ENCODE measurements at places on chromosomes 4 and X.

- DNase-seq, result no peak
Measured at GRCh38 chr4:182242787-182243186, 415 bp upstream of the TENM3 start.

GRCh38 chr4:174398728-174399127 is 115.0 kb downstream of the CEP44 start:
- no peak for DNase-seq

GRCh38 chr4:55178226-55179005 is 53.0 kb upstream of the KDR start:
- no peak for DNase-seq

DNA sequence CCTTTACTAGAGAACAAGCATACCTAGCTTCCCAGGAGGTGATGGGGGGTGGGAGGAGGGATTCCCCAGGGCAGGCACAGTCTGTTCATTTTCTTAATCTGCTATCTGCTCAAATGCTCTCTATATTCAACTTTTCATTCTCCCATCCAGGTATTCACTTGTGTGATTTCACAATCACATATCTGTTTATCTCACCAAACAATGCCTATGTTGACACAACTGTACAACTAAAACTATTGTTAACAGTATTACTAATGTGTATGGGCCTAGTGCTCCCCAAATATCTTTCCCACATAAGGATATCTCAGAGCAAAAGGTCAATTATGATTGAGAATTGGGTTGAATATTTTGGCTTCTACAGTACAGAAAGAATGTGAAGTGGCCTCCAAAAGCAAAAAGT is 210.8 kb downstream of the IQCM start:
- DNase-seq, result no peak

- DNase-seq, result no peak
Measured at GRCh38 chr4:150970685-150971151, 44.4 kb downstream of the LRBA start.

DNA sequence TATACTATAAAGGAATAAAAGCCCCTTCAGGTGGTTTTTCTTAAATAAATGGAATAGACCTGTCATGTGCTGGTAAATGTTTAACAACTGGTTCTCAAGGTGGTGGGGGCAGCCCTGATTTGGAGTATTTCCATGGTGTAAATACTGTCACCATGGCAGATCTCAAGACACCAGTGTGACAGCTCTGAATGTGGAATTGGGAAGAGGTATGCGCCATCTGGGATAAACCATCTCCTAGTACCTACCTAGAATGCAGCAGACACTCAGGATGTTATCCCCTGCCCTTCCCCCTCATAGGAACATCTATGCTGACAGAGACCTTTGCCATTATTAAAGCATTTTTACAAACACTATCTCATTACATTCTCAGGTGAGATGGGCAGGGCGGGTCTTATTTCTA is 26.4 kb upstream of the TMSB4X start:
- no peak for DNase-seq

- no peak for DNase-seq
Measured at GRCh38 chr4:141638230-141638629, 1.8 kb downstream of the IL15 start.

DNA sequence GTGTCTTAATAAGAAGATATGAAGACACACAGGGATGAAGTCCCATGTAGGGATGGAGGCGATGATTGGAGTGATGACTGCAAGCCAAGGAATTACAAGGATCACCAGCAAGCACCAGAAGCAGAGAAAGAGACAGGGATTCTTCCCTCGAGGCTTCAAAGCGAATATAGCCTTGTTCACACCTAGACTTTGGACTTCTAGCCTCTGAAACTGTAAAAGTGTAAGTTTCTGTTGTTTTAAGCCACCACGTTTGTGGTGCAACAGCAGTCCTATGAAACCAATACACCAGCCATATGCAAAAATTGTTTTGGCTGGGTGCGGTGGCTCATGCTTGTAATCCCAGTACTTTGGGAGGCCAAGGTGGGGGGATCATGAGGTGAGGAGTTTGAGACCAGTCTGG is 9.8 kb upstream of the PDS5A start:
- no peak for DNase-seq

GRCh38 chrX:68132749-68133148 is 300.5 kb downstream of the OPHN1 start:
- no peak for DNase-seq

DNA sequence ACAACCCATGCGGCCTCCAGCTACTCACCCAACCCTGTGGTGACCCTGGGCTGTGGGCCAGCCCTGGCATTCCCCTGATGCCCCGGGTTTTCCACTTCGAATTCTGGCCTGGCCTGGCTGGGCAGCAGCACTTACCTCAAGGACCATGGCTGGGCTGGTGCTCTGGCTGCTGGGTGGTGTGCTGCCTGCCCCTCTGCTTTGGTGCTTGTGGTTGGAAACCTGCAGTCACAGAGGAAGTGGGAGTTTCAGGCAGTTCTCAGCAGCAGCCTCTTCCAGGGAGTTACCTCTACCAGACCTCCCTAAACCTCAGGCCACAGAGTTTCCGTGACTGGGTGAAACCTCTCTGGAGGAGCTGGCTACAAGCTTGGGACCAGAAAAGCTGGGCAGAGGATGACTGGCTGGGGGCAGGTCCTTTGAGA is at the start of gene CXCR3:
Gene CXCR3, minus strand, starts transcription at position 209 of the 419 bp plus-strand sequence. Its CDS starts 62 bp downstream, at position 147.
- peak; percentile 19 for DNase-seq

DNA sequence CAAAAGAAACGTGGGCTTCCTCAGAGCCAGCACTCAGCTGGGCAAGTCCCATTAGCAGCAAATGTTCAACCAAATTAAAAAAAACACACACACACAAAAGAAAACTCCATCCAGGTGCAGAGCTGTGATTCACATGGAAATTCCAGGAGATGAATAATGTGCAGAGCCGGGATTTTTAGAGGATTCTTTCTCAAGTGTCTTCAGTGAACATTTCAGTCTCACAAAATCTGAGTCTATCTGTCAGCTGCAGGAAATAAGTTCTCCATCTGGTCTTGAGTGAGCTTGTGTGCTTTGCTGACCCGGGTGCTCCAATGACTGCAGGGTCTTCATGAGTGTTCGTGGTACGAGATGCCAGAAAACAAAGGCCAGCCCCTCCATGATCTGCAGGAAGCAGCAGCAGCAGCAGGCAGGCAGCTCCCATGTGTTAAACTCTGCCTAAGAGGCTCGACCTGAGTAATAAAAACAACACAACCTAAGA is 44.3 kb downstream of the RASGEF1B start:
- DNase-seq, result no peak

- DNase-seq, result no peak
Measured at GRCh38 chr4:79078339-79078738, 139.1 kb upstream of the PAQR3 start.

DNA sequence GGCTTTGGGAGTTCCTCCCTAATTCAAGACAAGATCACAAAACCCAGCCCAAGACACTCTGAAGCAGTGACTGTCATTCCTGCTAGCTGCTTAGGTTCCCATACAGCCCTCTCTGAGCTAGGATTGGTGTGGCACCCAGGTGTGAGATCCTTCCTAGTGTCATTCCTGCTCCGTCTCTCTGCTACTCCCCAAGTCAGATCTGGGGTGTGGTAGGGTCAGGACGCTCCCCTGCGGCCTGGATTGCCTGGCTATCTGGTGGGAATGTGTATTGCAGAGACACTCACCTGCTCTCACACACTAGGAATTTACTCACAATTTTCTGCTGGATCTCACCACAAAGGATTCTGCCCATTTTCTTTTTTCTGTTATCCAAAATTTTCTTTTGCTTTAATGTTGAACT is 560.8 kb upstream of the ATOH1 start:
- no peak for DNase-seq

GRCh38 chrX:118727686-118728339 is 407 bp downstream of the IL13RA1 start:
- no peak for DNase-seq

DNA sequence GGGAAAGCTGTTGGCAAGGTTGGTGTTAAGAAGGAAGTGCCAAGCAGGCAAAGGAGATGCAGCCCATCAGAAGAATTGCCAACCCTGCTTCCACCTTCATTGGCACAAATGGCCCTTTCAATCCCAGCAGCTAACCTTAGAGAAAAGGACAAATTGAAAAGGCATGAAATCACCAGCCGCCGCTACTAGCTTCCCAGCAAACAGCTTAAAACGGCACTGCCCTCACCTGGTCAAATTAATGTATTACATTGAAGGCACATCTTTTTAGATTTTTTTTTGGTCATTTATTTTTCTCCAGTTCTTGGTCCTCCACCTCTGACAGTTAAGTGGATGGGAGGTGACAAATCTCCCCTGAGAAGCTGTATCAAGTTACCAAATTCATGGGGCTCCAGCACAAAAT is 51.0 kb upstream of the NHSL2 start:
- DNase-seq, result no peak

- no peak for DNase-seq
Measured at GRCh38 chr4:102168580-102168979, 176.7 kb downstream of the SLC39A8 start.

GRCh38 chrX:40022421-40022820 is 75.3 kb downstream of the BCOR start:
- DNase-seq, result no peak

GRCh38 chrX:110282922-110283321 is 35.0 kb downstream of the AMMECR1 start:
- no peak for DNase-seq

- no peak for DNase-seq
Measured at GRCh38 chrX:22325096-22325495, 52.4 kb downstream of the CBLL2 start.

GRCh38 chr4:7831330-7831729 is 108.3 kb downstream of the AFAP1 start:
- no peak for DNase-seq

DNA sequence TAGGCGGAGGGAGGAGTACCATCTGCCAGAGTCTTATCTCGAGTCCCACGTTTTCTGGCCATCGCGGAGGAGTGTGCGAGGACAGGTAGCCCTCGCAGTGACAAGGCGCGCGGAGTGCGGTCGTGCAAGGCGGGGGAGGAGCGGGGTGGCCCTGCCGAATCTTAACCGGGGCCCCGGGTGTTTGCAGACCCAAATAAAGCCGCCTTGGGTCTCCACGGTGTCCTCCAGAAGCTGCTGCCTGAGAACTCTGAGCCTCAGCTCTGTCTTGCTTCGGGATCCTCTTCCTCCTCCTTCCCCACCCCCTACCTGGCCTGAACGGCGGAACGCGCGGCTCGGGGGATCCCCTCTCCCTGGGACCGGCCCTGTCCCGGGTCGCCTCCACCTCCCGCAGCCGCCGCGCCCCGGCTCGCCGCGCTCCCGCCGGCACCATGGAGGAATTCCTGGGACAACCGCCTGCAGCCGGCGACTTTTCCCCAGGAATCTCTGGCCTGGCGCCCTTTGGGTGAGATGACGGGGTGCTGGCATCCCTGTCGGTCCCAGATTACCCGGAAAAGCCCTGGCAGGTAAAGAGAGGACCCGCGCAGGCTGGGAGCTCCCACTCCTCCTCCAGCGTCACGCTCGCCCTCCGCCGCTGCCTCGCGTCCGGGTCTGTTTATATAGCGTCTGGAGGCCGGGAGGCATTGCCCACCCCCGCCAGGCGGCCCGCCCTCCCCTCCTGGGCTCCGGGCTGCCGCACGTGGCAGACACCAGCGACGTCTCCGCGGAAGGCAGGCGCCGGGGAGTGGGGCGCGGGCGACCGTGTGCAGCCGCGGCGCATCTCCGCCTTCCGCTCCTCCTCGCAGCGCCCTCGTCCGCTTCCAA is at the start of gene GALNTL6:
Gene GALNTL6, plus strand, starts transcription at position 740 of the 861 bp plus-strand sequence.
- DNase-seq, result no peak

DNA sequence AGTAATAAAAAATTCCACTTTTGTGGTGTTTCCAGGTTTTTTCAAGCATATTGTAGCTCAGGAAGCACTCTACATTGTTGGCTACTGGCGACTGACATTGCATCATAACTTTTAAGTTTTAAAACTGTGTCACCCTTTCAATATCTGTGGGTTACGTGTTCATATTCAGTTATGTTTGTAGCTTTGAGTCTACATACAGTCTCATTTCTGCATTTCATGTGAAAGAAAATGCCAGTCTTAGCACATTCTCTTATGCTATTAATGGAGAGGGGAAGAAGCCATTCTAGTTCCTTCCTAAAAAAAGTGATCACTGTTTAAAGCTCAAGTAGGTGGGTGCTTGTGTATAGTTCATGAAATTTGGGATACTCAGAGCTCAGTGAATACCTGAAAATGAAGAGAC is 38.1 kb downstream of the DIAPH2 start:
- no peak for DNase-seq
